Naive thymus-derived CD4-positive, alpha-beta T cell (primary cell): ENCODE measurements at places on chromosomes 5 and 9. TPM values are rescaled to one million over a fixed set of nuclear protein-coding genes. Genes with fewer than 3 reads are reported as not detected.

GRCh38 chr5:141597814-141598213 is 21.0 kb downstream of the DIAPH1 start:
- peak overlapping the region; percentile 23 for H3K4me3 ChIP-seq
- DNase-seq, result no peak
- peaks cover 57% of the 10 kb centered on the region for H3K4me1 ChIP-seq
- H3K27ac ChIP-seq, result peak overlapping the region; percentile 10

GRCh38 chr9:69168709-69169217 is 5.3 kb upstream of the TJP2 start:
- DNase-seq, result peak; percentile 67
- no peaks in the 10 kb centered on the region for H3K27me3 ChIP-seq
- H3K36me3 ChIP-seq, result no peaks in the 10 kb centered on the region
- no peak overlapping the region for H3K27ac ChIP-seq

The FXN gene
- 17.1 TPM for total RNA-seq

DNA sequence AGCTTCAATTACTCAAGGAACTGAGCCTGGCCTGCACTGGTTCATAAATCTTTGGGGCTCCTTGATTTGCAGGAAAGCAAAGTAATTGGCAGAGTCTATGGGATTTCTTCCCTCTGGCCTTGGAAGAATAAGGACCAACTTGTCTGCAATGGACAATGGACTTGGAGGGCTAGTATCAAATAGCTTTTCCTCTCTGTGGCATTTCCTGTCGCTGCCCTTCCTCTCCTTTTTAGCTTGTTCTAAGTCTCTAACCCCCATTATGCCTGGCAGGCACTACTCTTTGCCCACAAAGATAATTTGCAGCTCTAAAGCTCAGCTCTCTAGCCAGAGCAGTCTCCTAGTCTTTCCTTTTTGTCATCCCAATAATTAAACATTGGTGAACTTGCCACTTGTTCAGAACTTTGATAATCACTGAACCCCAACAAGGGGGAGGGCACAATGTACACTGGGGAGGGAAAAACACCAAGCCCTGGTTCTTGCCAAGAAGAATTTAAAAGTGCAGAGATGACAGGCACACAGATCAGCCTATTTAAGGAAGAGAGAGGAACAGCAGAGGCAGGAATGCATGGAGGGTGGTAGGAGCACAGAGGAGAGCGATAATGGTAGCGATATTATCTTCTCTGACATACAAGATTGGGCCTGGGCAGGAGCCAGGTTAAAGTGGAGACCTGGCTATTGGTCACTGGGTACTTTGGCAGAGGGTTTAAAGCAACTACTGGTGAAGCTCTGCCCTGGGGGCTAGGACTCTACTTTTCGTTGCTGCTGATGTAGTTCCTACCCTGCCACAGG is 38.5 kb downstream of the FAM219A start:
- no peaks in the 10 kb centered on the region for H3K4me1 ChIP-seq
- no peaks in the 10 kb centered on the region for H3K36me3 ChIP-seq
- no peak overlapping the region for H3K27ac ChIP-seq
- no peak for DNase-seq

DNA sequence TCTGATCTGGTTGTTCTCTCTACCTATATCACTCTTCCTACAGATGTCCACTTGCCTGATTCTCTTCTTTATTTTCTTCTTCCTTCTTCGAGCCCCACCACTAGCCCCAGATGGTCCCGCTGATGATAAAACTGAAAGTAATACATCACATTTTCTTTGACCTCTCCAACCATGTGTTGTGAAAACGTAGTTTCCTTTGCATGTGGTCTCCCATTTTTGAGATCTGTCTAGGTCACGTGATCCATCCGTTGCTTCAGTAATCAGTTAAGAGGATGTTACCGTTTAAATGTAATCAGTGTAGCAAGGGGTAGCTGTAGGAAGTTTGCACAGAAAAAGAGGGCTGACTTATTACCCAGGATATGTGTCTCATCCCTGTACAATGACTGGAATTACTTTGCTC is 426.3 kb upstream of the TLE4 start:
- H3K4me3 ChIP-seq, result no peak overlapping the region
- no peaks in the 10 kb centered on the region for H3K4me1 ChIP-seq
- no peak overlapping the region for H3K27ac ChIP-seq
- DNase-seq, result no peak

DNA sequence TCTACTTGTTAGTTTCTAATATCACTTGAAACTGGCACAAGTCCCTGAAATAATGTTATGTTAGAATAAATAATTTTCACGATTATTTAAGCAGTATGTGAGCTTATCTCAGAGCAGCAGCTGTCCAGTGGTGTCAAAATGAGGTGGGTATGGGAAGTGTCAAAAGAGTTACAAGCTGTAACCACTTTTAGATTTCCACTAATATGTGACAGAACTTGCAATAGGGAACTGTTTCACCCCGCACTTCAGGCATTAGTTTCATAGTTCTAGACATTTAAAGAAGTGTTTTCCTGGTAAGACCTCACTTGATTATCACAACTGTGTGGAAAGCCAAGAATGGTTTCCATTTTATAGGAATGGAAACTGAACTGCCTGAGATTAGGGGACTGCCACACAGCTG is 2.9 kb upstream of the ISCA1 start:
- no peak overlapping the region for H3K4me3 ChIP-seq
- H3K4me1 ChIP-seq, result peaks cover 9% of the 10 kb centered on the region
- no peaks in the 10 kb centered on the region for H3K27me3 ChIP-seq
- no peak for DNase-seq
- peaks cover 13% of the 10 kb centered on the region for H3K36me3 ChIP-seq
- H3K27ac ChIP-seq, result no peak overlapping the region

- no peaks in the 10 kb centered on the region for H3K36me3 ChIP-seq
- no peaks in the 10 kb centered on the region for H3K27me3 ChIP-seq
- no peak overlapping the region for H3K4me3 ChIP-seq
- no peak for DNase-seq
- no peaks in the 10 kb centered on the region for H3K4me1 ChIP-seq
Measured at GRCh38 chr9:137744632-137745183, 125.9 kb downstream of the EHMT1 start.

GRCh38 chr5:173618927-173619519 is 2.6 kb upstream of the BOD1 start:
- no peak for DNase-seq
- H3K36me3 ChIP-seq, result no peaks in the 10 kb centered on the region
- no peaks in the 10 kb centered on the region for H3K27me3 ChIP-seq
- peaks cover 14% of the 10 kb centered on the region for H3K4me1 ChIP-seq

The BTNL9 gene
- total RNA-seq, result 1.6 TPM

The CDKN2B gene
- total RNA-seq, result not detected

DNA sequence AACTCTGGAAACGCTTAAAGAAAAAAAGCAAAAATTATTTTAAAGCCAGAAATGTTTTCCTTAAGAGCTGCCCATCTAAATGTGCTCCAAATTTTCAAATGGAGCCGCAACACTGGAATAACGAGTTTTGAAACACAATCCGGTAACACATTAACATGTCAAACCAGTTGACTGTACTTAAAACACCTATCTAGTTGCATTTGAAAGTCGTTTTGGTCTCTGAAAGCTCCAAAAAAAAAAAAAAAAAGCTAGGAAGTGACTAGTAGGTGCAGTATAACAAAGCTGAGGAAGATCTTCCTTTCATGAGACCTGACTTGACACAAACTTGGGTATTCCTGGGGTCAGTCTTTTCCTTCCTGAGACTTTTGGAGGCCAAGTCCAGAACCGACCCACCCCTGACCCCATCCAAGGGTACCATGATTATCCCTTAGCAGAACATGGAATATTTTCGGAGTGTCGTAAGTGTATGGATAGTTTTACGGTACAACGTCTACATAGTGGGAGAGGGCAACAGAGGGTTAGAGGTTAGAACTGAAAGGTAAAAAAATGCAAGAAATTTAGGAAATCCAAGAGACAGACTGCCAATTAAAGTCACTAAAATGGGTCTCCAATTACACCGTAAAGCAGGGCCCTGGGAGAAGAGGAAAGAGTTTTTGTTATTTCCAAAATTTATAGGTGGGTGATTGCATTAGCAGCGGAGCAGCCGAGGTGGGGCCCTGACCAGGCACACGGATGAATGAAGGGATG is 812 bp downstream of the CETN3 start:
- peaks cover 7% of the 10 kb centered on the region for H3K4me1 ChIP-seq
- no peaks in the 10 kb centered on the region for H3K36me3 ChIP-seq
- peak overlapping the region; percentile 93 for H3K27ac ChIP-seq
- DNase-seq, result no peak

DNA sequence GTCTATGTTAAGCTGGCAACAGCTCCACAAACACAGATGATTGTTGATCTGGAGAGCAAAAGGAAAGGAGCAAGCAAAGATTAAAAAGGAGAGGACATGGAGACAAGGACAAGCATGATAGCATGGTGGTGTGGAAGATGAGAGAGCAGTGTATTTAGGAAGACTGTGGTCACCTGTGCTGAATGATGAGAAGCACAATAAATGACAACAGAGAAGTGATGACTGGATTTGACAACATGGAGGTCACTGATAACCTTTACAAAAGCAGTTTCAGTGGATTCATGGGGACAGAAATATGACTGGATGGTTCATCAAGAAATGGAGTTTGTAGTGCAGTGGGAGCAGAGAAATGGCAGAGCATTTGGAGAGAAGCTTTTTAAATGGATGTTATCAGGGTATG is 20.2 kb downstream of the TTC33 start:
- no peak overlapping the region for H3K27ac ChIP-seq
- no peak for DNase-seq
- H3K36me3 ChIP-seq, result peaks cover 11% of the 10 kb centered on the region
- H3K4me1 ChIP-seq, result no peaks in the 10 kb centered on the region

- no peak overlapping the region for H3K4me3 ChIP-seq
- no peaks in the 10 kb centered on the region for H3K36me3 ChIP-seq
- H3K27me3 ChIP-seq, result no peaks in the 10 kb centered on the region
- no peak for DNase-seq
- no peaks in the 10 kb centered on the region for H3K4me1 ChIP-seq
Measured at GRCh38 chr5:155332618-155333017, 319.1 kb downstream of the KIF4B start.

GRCh38 chr5:139710319-139711066 is 62.3 kb downstream of the CXXC5 start:
- H3K36me3 ChIP-seq, result no peaks in the 10 kb centered on the region
- H3K4me1 ChIP-seq, result peaks cover 14% of the 10 kb centered on the region
- H3K27me3 ChIP-seq, result no peaks in the 10 kb centered on the region
- peak; percentile 63 for DNase-seq
- peak overlapping the region; percentile 63 for H3K27ac ChIP-seq

GRCh38 chr5:14600846-14601245 is 19.3 kb downstream of the OTULINL start:
- no peak overlapping the region for H3K27ac ChIP-seq
- no peaks in the 10 kb centered on the region for H3K27me3 ChIP-seq
- no peaks in the 10 kb centered on the region for H3K36me3 ChIP-seq
- no peak for DNase-seq
- H3K4me3 ChIP-seq, result no peak overlapping the region
- peaks cover 22% of the 10 kb centered on the region for H3K4me1 ChIP-seq

DNA sequence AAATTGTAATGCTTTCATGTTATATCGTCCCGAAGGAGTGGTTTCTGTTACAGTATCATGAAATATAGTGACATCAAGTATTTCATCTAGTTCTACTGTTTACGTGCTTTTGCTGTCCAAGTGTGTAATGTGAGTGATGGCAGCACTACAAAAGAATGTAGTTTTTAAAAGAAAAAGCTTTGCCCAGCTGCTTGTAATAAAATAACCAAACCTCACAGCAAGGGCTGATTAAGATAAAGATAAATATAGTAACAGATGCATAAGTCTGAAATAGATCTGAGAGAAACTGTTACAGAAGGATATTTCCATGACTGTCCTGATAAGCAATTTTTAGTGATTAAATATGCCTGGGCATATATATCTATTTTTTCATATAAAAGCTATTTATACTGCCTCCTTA is 106.4 kb downstream of the AUH start:
- H3K27ac ChIP-seq, result no peak overlapping the region
- H3K4me3 ChIP-seq, result no peak overlapping the region
- no peaks in the 10 kb centered on the region for H3K36me3 ChIP-seq
- H3K4me1 ChIP-seq, result no peaks in the 10 kb centered on the region
- DNase-seq, result no peak
- H3K27me3 ChIP-seq, result no peaks in the 10 kb centered on the region

The C9orf153 gene
- 1.0 TPM for total RNA-seq

The CCDC183 gene
- 3.0 TPM for total RNA-seq

- H3K27me3 ChIP-seq, result peaks cover 5% of the 10 kb centered on the region
- no peaks in the 10 kb centered on the region for H3K36me3 ChIP-seq
- H3K4me1 ChIP-seq, result peaks cover 4% of the 10 kb centered on the region
- no peak overlapping the region for H3K4me3 ChIP-seq
- no peak overlapping the region for H3K27ac ChIP-seq
Measured at GRCh38 chr9:113345190-113345589, 4.2 kb upstream of the BSPRY start.

- H3K4me3 ChIP-seq, result no peak overlapping the region
- no peak for DNase-seq
- no peaks in the 10 kb centered on the region for H3K27me3 ChIP-seq
- no peak overlapping the region for H3K27ac ChIP-seq
Measured at GRCh38 chr5:95956021-95956899, 5.4 kb downstream of the ELL2 start.

DNA sequence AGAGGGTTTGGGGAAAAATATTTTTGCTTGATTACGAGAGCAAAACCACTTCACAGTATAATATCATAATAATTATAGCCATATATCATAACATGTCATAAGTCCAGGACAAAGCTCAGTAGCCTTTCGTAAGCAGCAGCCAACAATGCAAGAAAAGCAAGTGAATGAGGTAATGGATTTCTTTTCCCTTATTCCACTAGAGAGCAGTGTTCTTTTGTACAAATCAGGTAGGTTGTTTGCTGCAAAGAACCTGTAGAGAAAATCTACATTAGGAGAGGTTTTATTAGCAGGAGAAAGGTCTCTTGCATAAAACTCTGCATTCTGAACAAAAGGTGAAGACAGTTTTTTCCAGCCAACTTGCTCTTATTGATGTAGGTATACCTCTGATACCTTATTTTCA is 1033.4 kb downstream of the TLE4 start:
- H3K4me1 ChIP-seq, result no peaks in the 10 kb centered on the region
- H3K36me3 ChIP-seq, result no peaks in the 10 kb centered on the region
- no peak for DNase-seq
- no peak overlapping the region for H3K27ac ChIP-seq
- no peaks in the 10 kb centered on the region for H3K27me3 ChIP-seq

DNA sequence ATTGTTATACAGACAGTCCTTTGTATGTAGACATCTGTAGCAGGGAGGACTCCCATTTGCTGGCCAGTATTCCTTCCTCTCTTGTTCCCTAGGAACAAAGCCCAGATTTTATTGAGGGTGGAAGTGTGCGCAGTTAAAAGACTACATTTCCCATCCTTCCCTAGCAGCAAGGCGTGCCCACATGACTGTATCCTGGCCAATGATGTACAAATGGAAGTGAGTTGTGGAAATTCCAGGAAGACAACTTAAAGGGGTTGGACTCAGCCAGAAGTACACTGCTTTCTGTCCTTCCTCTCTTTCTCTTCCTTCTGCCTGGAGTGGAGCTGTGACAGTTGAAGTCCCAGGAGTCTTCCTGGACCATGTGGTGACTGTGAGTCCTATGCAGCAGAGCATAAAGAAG is 89.0 kb downstream of the HRH2 start:
- H3K27me3 ChIP-seq, result no peaks in the 10 kb centered on the region
- no peak overlapping the region for H3K27ac ChIP-seq
- H3K4me1 ChIP-seq, result no peaks in the 10 kb centered on the region
- DNase-seq, result no peak

GRCh38 chr5:89417515-89417914 is 534.5 kb upstream of the MEF2C start:
- no peaks in the 10 kb centered on the region for H3K27me3 ChIP-seq
- H3K27ac ChIP-seq, result no peak overlapping the region
- no peaks in the 10 kb centered on the region for H3K36me3 ChIP-seq
- no peak for DNase-seq
